NCI-H2227 treated with DMSO at 0.1 percent for 48 hours (cell line): ENCODE measurements at places on chromosomes 12 and 14.

DNA sequence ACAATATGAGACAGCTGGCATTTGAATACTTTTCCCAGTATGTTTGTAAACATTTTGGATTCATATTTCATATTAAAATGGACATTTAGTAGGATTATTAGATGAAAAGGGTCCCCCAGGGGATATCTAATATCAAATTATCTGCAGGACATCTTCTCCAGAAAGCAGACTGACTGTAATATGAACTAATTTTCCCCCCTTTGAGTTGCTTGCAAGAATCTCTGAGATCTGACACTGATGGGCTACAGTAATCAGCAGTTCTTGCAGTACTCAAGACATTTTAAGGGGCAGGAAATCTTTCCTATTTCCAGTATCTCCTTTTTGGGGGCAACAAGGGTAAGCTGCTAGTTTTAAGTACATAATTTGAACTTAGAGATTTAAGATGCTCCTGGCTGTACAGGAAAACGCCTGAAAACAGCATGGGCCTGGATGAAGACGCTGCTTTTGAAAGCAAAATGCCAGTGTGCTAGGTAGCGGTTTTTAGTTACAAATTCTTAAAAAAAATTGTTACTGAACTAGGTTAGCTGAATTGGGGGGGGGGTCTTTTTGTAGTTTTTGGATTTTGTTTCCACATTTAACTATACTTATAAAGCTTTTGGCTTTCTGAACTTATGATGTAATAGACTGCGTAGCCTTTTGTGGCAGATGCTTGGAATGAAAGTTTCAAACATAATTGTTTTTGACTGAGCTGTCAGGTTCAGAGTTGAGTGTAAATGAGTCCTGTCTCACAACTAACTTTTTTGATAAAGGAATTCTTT is 2.2 kb downstream of the FRMD6 start:
- no peak for DNase-seq

- no peak for DNase-seq
Measured at GRCh38 chr14:52119030-52119429, 50.2 kb upstream of the NID2 start.

DNA sequence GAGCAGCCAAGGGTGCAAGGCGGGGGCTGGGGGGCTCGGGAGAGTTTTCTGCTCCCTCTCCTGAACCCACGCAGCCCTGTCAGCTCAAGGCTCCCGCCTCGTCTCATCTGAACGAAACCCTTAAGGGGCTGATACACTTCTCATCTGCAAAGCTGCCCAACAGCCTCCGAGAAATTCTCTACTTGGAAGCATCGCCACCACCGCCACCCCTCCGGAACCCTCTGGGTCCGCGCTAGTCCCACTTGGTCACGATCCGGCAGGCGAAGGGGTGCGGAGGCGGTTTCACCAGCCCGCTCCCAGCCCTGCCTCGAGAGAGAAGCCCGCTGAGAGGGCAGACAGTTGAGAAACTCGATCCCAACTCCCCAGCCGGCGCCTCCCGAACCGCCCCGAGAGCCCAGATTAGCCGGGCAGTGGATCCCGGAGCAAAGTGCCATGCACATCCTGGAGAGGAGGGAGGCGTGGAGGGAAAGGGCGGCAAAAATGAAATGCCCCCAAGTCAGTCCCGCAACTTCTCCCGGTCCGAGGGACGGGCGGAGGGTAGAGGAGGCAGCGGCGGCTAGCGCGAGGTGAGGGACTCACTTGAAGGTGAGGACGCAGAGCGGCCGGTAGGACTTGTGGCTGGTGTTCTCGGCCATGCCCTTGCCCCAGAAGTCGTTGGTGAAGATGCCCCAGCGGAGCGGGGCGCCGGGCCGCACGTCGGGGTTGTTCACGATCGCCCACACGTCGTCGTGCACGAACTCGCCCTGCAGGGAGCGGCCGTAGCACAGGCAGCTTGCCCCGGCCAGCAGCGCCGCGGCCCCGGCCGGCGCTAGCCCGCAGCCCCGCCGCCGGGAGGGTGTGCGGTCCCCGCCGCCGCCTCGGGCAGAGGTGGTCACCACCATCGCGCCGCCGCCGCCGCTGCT is 620 bp downstream of the TMTC1 start:
- no peak for DNase-seq

DNA sequence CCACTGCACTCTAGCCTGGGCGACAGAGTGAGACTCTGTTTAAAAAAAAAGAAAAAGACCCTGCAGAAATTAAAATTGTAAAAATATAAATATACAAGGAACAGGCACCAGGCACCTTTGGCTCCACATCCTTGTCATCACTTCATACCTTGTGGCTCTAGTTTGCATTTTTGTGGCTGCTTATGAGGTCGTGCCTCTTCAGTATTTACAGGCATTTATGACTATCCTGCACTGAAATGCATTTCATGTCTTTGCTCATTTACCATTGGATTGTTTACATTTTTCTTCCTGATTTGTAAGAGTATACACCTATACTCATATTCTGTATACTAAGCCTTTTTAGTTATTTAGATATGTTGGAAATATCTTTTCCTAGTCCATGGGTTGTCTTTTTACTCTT is 20.1 kb downstream of the BICD1 start:
- no peak for DNase-seq

- DNase-seq, result no peak
Measured at GRCh38 chr12:116059904-116060303, 217.6 kb downstream of the MED13L start.

DNA sequence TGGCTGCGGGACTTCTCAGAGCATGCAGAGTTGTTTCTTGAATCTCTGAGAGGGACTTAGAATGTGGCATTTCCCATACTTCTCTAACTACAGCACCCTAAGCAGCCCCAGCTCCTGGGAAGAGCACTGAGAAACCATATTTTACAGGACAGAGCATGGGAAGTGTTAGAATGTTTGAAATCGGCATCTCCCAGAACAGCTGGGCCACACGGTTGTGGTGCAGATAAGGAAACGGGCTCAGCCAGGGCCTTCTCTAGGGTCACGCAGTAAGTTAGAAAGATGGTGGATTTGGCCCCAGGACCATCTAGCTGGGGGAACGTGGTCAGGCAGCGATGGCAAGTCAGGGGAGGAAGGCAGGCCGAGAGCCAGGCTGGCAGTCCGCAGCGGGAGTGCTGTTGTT is 10.5 kb upstream of the HHIPL1 start:
- DNase-seq, result no peak
